ELR (cell line): ENCODE measurements at places on chromosomes 13 and 19.

DNA sequence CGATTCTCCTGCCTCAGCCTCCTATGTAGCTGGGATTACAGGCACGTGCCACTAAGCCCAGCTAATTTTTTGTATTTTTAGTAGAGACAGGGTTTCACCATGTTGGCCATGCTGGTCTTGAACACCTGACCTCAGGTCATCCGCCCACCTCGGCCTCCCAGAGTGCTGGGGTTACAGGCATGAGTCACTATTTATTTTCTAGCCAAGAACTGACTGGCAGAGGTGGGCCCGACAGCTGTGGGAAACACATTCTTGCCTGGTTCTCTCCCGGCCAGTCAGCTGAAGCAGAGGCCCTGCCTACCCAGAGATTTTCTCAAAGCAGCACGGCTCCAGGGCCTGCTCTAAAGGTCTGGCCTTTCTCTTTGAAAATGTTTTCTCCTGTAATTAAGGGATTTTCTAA is 108.0 kb downstream of the KCTD15 start:
- DNase-seq = peak; percentile 8

GRCh38 chr19:5049561-5049960 is 80.6 kb downstream of the KDM4B start:
- no peak for DNase-seq

DNA sequence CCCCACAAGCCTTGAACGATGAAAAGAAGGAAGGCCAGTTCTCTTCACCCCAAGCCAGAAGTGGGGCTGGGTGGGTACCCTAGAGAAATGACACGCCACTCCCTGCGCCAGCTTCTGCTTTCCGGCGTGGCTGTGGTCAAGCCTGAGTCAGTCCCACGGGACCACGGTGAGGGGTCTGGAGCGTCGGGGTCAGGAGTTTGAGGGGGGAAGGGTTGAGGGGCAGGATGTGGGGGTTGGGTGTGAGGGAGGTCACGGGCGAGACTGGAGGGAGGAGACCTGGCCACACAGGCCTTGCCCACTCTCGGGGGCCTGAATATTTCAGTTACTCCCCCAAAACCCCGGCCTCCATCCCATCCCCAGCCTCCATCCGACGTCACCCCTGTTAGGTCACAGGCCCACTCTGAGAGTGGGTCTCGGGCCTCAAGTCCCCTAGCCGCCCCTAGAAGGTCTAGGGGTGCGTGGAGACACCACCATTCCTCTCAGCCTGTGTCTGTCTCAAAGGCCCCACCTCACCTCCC is 500 bp upstream of the IFI30 start:
- no peak for DNase-seq

DNA sequence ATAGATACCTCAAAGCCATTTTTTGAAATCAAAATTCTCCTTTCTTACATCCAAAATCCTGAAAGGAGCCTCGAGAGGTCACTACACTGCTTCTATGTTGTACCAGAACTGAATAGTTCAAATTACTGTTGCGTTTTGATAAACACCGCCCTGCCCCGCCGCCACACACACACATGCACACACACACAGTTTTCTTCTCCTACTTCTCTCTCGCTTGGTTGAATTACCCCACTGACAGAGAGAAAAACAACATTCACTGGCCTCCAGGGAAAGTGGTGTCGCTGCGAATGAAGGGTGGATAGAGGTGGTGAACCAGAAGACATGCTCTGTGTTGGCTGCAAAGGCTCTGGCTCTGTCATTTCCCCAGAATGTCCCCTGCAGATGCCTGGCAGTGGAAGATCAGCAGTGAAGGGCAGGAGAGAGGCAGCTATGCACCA is 183.4 kb upstream of the RFC3 start:
- no peak for DNase-seq

DNA sequence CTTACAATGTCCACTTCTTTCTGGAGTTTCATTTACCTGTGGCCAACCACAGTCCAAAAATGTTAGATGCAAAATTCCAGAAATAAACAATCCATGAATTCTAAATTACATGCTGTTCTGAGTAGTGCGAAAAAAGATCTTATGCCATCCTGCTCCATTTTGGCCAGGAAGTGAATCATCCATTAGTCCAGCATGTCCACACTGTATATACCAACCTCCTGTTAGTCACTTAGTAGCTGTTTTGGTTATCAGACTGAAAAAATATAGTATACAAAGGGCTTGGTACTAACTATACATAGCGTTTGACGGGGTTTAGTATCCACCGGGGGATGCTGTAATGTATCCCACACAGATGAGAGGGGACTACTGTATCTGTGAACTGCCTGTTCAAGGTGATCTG is 618.0 kb upstream of the ARGLU1 start:
- peak; percentile 26 for DNase-seq

GRCh38 chr19:41616792-41617621 is 9.9 kb downstream of the CEACAM4 start:
- DNase-seq = peak; percentile 25

DNA sequence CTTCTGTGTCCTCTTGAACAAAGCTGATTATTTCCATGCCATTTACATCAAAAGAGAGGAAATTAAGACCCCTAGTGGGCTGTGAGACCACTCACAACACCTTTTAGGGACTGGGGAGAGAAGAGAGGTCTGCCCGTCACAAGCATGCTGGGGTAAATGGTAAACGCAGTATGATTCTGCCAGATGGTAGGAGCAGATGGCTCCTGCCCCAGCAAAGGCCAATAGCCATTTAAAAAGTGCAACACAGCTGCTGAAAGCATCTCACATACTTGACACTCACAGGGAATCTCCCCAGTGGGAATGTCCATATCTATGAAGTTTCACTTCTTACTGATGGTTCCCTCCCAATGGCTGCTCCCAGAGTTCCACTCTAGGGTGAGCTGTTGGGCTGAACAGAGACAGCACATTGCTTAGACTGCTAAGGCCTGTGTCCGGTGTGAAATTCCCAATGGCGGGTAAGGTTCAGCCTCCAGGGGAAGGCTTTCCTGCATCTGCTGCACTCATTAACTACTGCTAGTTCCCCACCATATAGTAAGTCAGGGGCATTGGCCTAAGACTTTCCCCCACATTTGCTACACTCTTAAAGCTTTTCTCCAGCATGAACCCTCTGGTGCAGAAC is 7.4 kb downstream of the ZNF671 start:
- DNase-seq = no peak

- DNase-seq = no peak
These were observed 215.3 kb upstream of the PCDH9 start for GRCh38 chr13:67445436-67445835.

- peak; percentile 33 for DNase-seq
These were observed 105.6 kb upstream of the SERP2 start for GRCh38 chr13:44267980-44268379.

DNA sequence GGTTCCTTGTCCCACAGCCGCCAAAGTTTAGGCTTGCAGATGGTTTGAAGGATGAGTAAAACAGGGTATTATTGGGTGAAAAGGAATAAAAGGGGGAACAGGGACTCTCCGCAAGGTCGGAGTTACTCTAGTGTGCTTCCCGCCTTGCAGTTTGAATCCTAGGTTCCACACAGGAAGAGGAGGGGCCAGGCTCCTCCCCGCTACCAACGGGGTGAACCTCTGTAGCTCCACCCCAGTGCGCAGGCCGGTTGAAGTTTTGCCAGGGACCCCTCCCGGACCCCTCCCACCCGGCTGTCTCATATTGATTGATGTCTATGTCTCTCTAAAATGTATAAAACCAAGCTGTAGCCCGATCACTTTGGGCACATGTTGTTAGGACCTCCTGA is 11.6 kb upstream of the GTF2F2 start:
- no peak for DNase-seq

DNA sequence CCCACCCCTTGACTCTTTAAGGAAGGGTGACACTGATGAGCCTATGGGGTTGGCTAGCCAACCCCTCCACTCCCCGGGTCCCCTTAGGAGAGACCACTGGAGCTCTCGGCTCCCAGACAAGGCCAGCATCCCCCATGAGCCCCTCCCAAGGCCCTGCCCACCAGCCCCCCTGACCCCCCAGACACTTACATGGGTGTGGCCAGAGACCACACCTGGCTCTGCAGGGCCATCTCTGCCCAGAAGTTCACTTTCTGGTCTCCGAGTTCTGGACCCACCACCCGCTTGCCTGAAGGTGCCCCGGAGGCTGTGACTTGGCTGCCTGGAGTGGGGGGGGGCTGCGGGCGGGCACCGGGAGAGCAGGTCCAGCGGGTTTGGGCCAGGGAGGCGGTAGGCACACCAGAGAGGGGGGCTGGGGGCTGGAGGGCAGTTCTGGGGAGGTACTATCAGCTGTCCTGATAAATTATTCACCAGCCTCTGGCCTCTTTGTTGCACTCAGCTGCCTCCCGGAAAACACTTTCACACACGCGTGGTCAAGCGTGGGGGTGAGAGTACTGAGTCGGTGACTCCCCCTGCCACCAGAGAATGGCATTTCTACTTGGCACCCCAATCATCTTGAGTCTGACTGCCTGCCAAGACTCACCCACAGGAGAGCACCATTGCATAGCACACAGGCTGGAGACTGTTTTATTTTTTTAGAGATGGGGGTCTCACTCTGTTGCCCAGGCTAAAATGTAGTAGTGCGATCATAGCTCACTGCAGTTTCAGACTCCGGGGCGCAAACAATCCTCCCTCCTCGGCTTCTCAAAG is at the start of gene PALM3:
Gene PALM3 (minus strand): TSS at position 326 of the 807 bp plus-strand sequence. CDS start 96 bp downstream, at position 230.
- no peak for DNase-seq

DNA sequence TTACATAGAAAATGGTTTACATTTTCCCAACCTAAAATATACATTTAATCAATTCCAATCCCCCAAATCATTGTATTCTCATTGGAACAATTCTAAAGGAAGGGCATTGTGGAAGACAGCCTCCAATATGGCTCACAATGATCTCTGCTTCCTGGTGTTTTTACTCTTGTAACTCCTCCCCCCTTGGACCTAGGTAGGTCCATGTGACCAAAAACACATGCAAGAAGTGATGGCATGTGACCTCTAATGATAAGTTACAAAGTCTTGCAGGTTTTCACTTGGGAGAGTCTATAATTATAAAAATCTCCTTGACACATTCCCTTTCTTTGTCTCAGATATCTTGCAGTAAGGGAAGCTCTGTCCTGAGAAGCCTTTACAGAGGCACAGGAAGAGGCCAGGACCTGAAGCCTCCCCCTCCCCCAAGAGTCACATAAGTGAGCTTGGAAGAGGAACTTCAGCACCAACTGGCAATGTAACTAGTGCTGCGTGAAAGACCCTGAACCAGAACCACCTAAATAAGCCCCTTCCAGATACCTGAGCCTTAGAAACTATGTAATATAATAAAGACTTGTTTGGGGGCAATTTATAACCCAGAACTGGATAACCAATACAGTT is 816.2 kb upstream of the ATXN8OS start:
- DNase-seq = no peak

GRCh38 chr13:66219506-66219905 is 1010.6 kb downstream of the PCDH9 start:
- no peak for DNase-seq

- no peak for DNase-seq
These were observed 480.7 kb downstream of the MYO16 start for GRCh38 chr13:109110159-109110558.

DNA sequence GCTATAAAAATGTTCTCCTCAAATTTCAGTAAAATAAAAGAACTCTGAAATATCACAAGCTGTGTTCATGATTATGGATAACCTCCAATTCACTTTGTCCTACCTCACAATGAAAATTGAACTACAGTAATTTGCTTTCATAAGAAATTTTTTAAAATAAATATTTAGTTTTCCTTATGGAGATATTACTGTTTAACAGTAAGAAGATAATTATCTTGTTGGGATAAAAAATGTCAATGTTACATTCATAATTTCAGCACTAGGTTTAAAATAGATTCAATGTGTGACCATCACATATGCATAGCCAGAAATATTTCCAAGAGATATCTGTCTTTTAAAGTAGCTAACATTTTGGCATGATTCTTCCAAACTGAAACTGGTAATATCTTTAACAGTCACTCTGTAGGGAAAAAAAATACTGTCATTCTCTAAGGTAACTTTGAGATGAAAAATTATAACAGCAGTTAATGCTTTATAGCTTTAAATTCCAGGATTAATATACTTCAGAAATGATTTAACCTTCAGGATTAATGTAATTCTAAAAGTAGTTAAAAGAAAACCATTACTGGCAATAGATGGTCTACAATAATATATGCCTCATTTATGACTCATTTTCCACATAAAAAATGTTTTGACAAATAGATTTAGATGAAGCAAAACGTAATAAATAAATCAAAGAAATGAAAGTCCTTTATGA is 91.3 kb downstream of the SPRY2 start:
- DNase-seq = no peak

- DNase-seq = peak; percentile 71
These were observed 32.4 kb downstream of the RASA3 start for GRCh38 chr13:114099918-114100445.

DNA sequence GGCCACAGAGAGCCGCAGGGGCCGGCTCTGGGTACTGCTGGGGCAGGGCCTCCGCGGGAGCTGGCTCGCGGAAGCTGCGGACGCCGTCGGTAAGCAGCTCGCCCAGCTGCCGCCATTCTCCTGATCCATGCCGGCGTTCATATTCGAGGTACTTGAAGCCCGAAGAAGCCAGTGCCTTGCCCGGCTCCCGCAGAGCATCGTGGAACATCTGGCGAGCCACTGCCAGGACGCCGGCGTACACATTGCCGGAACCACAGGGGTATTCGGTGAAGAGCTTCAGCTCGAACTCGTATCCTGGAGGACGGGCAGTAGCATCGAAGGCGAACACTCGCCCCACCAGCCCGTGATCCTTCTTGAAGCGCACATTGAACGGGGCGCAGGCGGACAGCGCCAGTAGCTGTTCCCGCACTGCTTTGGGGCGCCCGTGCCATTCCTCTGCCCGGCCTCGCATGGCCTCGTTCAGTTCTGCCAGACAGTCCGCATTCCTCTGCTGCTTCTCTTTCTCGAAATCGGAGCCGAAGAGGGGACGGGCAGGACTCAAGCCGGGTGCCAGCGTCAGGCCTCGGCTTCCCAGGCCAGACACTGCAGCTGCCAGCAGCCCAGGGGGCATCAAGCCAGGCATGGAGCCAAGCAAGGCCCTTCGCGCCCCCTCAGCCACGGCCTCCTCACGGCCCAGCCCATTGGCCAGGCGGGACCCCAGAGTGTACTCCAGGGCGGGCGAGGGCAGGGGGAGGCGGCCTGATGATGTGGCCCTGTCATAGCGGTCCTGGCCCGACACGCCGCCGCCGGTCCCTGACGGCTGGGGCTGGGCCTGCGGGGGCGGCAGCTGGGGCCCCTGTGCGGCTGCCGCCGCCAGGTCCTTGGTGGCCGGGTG is 1.0 kb downstream of the IRF2BP1 start:
- no peak for DNase-seq

DNA sequence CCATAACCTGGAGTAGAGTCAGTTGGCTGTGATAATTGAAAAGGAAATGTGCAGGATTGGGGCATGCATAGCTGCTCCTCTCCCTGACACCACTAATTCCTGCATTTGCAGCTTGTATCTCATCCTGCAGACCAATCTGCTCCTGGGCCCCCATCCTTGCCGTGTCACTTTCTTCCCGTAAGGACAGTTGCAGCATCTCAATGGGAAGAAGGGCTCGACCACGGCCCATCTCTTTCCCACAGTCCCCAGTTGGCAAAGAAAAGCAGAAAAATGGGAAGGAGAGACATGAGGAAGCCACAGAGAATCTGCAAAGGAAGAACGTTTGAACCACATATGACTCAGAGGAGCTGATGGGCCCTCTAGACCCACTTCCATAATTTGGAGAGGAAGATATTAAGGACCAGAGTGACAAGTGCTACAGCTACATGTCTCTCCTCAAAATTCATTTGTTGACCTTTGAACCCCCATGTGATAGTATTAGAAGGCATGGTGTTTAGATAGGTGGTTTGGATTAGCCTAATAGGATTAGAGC is 1.8 kb upstream of the SIGLEC12 start:
- DNase-seq = no peak
